ENCODE measurements at places on chromosomes 6 and 20.

DNA sequence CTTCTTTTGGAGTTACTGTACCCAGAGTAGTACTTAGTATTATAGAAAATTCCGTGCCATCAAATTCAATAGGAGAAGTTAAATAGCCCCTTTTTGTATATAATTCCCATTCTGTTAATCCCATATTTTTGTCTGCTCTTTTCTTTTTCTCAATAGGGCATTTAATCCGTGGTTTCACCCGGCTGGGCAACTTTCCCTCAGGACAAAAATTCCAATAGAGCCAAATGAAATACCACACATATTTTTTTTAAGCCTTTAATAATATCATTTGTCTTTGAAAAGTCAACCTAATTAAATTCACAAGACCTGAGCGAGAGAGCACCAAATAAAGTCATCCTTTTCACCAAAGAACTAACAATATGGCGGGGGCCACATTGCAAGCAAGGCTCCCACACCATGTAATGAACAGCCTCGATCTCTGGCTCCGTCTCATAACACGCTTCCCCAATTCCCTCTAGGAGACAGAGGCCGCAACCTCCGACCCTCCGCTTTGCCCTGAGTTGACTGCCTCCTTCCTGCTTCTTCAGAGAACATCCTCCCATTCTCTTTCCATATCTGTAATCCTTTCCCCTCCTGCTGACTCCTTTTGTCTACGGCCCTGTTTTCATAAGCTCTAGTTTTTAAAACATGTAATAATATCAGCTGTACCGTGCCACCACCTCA, 13.6 kb downstream of the NHSL1 start:
- no peak for DNase-seq

- no peak for DNase-seq
Observed at GRCh38 chr20:20929341-20929740, 176.8 kb downstream of the LINC00237 start.

DNA sequence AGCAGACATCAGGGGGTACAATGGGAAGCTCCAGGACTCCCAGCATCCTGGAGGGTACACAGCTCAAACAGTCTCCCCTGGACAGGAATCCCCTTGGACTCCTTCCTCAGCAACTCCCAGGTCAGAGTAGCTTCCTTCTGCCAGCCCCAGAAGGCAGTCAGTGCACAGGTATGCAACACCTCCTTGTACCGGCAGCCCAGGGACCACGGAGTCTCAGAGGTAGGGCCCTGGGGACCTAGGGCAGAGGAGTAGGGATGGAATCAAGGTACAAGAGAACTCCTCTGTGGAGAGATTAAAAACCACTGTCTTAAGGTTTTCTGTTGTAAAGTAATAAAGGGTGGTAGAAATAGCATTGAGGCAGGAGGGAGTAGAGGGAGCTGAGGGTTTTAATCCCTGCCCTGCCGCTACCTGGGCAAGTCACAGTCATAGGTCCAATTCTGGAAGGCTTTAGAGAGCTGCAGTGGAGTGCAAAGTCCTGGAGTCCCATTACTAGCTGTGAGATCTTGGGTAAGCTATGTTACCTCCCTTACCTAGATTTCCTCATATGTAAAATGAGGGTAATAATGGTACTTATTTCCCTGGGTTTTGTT, 7.5 kb downstream of the TP53TG5 start:
- DNase-seq = no peak

DNA sequence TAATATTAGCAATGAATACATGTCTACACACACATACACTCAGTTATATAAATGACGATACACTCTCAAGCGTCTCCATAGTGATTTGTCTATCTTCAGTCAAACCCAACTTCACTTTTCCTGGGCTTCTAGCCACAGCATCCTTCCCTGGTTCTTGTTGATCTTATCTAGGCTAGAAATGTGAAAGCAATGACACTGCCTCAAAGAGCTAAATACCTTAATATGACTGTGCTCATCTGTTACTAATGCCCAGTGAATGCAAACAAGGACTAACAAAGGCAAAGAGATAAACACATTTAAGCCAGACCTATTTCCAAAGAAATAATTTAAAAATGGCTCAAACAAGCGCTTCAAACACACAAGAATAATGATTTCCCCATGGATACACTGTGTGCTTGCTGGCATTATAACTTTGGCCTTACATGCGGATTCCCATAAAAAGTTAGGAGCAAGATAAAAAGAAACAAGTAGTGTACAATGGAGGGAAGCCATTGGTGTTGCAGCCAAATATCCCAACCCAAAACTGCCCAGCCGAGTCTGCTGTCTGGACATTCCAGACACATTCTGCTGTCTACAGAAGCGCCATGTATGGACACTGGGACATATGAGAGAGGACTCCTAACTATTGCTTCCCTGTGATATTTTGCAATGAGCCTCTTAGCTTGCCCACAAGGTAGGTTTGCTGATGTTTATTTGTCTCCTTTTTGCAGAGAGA, 19.5 kb upstream of the DAAM2 start:
- DNase-seq = no peak

DNA sequence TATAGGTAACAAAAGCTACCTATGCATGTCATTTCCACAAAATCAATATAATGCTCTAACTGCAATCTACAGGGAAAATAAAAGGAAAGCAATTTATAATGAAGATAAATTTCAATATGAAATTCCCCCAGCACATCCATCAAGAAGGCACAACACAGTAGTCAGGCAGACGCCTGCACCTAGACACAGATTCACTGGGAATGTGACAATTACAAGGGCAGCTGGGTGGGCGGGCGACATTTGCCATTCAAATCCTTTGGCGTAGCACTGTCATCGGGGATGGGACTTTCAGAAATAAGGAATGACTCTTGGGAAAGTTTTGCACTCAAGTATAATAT, 60.4 kb downstream of the SULF2 start:
- no peak for DNase-seq

- no peak for DNase-seq
Observed at GRCh38 chr6:38876475-38876874, 161.4 kb downstream of the DNAH8 start.

GRCh38 chr20:29443819-29444218, 1813.6 kb upstream of the DEFB115 start:
- DNase-seq = no peak

- no peak for DNase-seq
Observed at GRCh38 chr20:49340161-49340966, 62.5 kb upstream of the ZNFX1 start.

DNA sequence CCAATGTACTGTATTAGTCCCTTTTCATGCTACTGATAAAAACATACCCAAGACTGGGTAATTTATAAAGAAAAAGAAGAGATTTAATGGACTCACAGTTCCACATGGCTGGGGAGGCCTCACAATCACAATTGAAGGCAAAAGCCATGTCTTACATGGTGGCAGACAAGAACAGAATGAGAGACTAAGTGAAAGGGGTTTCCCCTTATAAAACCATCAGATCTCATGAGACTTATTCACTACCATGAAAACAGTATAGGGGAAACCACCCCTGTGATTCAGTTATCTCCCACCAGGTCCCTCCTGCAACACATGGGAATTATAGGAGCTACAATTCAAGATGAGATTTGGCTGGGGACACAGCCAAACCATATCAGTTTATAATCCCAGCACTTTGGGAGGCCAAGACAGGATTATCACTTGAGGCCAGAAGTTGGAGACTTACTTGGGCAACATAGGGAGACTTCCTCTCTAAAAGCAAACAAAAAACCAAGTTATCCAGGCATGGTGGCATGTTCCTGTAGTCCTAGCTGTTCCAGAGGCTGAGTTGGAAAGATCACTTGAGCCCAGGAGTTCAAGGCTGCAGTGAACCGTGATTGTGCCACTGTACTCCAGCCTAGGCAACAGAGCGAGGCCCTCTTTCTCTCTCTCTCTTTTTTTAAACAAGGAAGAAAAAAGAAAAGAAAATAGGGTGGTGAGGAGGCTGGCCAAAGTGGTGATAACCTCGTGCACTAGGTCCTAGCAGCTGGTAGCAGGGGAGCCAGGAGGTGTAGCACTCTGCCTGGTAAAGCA, 22.9 kb upstream of the DDR1 start:
- no peak for DNase-seq

- peak; percentile 17 for DNase-seq
Observed at GRCh38 chr6:155382338-155382685, 68.0 kb upstream of the TFB1M start.

GRCh38 chr6:2695454-2696095, 55.1 kb downstream of the MYLK4 start:
- DNase-seq = peak; percentile 44

- DNase-seq = no peak
Observed at GRCh38 chr6:8710668-8711431, 275.5 kb upstream of the SLC35B3 start.

DNA sequence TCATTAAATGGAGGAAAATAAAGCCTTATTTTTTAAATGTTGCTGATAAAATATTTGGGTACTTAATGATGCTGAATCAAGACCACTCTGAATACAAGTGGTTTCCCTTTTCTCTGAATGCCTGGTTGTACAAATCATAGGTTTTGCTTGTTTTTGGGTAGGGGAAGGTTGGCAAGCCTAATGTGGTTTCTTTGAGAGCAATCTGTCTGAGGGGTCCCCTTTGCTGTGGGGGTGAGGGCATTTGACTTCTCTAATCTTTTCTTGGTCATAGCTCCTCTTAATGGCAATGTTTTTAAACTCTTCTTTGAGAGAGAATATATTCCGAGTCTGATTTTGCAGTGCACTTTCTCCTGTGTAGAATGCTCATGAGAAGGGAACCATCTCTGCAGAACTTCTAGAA, 99.2 kb downstream of the SOX4 start:
- DNase-seq = no peak

DNA sequence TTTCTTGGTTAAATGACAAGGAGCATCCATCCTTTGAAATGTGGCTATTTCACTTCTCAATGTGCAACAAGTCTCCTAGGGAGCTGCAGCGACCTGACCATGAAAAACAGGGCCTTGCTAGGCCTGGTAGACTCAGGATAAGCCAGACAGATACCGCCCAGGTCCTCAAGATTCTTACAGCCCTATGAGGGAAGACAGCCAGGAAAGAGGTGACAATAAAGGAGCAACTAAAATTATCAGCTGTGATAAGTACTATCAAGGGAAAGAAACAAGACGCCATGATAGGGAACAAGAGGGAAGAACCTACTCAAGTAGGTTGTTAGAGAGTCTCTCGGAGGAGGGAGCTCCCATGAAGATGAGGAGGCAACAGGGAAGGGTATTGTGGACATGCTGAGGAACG, 51.4 kb upstream of the EMILIN3 start:
- DNase-seq = no peak

DNA sequence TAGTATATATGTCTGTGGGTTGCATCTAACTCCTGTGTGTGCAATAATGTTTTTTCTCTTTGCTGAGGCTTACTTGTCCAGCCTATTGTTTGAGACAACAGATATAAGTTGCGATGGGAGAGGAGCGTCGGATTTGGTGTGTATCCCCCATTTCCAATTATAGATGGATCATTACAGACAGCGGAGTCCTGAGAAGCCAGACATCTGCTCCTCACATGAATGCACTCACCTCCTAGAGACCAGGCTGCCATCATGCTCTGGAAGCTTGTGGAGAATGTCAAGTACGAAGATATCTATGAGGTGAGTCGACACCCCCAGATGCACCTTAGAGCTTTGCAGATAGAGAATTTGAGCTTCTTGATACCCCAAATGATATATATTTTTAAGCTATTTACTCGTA, at the start of gene TFAP2B:
TSS of gene TFAP2B (plus strand) at position 199 of the 400 bp plus-strand sequence. CDS start at position 220, 21 bp downstream.
- peak; percentile 64 for DNase-seq

DNA sequence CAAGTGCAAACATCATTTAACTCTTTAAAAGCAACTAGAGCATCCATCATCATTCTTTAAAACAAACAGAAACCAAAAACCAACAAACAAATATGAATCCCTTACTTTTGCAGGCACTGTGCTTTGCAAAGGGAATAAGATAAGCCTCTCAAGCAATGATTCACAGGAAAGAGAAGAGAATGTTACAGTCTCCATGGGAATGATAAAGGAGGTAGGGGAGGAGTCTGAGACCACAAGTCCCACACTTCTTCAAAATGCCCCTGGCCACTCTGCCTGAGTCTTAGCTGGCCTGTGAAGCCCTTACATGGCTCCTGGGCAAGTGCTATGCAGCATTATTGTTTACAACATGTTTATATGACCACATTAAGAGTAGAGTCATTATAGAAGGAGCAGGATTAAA, 257.7 kb upstream of the MARCKS start:
- DNase-seq = no peak

GRCh38 chr6:150354754-150355571, 13.8 kb upstream of the IYD start:
- DNase-seq = no peak

DNA sequence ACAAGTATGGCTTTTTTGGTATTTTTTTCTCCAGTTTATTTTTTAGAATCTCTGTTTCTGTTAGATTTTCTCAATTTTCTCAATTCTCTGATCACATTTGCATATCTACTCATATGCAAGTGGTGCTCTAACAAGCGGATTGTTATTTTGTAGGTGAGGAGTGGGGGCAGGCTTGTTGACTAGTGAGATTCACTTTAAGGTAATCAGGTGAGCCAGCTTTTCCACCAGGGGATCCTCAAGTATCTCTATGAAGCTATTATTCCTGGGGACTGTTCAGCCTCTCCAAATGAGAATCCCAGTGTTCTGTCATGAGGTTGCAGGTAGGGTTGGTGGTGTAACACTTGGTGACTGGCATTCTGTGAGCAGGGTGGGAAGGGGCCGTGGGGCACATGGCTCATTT, 274.3 kb upstream of the FERMT1 start:
- no peak for DNase-seq

DNA sequence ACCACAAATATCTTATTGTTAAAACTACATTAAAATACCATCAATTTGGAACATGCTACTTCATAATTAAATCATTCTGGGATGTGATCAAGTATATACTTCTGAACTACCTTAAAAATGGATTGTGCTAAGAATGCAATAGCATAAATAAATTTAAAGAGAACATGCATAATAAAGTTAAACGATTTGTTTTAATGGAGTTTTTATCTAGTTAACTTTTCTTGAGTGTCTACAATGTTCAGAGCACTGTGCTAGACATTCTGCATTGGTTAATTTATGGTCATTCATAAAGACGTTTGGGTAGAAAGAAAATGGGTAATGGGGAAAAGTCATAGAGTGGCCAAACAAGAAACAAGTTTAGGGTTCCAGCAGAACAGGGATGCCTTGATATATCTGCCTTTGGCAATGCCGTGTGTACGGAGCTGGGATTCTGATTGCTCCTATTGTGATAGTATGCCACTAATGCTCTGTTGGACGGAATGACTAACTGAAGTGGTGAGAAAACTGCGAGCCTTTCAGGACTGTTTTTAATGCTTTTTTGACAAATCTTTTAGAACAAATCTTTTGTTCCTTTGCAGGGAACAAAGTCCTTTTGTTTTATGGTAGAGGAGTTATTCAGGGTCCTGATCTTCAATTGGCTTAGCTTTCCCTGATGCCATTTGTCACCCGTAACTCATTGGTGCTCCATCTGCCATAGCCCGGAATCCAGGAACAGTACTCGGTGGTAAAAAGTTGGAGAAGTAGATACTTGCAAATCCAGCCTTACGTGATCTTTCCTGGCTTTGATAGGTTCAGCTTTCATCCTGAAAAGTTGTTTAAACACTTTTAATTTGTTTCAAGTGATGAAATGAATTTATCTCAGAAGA, 162.6 kb downstream of the BCKDHB start:
- no peak for DNase-seq

GRCh38 chr6:154157082-154157481, 118.0 kb downstream of the OPRM1 start:
- no peak for DNase-seq

Data from kidney tubule cell (primary cell).